Activated T-cell treated with anti-CD3 and anti-CD28 coated beads for 24 hours (primary cell): ENCODE measurements at places on chromosomes 2 and 18.

DNA sequence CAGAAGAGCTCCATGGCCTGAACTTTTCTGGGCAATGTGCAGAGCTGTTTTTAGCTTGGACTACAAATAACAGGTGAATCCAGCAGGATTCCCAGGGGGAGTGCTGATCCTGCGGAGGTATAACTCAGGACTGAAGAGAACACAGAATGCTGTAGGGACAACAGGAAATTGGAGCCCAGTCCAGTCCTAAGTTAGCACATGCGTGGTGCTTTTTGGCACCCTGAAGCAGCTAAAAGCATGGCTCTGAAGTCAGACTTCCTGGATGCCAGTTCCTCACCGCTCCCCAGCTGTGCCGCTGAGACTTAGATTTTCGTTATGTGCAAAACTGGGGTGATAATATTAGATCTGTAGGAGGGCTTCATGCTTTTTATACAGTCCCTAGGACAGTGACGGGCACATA lies 58.6 kb downstream of the GALR1 start:
- DNase-seq, result no peak

GRCh38 chr2:58081000-58081399 lies 34.4 kb downstream of the VRK2 start:
- DNase-seq, result no peak

DNA sequence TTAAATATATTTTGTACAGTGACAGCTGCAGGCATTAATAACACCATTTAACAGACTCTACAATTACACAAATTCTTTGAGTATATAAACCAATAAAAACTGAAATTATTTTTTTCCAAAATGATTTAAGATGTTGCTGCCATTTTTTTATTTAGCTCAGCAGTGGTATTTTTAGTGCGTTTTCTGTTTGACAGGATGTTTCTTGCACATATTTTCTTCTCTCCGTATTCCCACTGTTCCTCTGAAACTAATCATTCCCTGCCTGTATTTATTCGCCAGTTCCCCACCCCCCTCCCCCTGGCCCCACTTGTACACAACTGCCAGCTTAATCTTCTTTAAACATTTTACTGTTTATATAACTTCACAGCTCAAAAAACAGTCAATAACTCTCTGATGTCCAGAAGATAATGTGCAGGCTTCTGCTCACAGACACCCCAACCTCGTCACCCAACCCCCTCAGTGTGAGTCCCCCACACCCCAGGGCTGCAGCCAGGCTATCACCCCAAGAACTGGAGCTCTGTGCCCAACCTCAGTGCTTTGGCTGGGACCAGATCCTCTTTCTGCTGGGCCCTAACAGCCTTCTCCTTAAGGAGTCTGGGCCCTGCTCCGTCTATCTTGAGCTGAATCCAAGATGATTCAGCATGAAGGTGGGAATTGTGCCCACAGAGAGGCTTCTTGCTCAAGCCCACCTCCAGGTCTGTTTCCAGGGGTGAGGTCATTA lies 41.6 kb upstream of the MAP4K4 start:
- DNase-seq, result no peak

GRCh38 chr2:46971929-46972328 lies 56.3 kb upstream of the MCFD2 start:
- no peak for DNase-seq

DNA sequence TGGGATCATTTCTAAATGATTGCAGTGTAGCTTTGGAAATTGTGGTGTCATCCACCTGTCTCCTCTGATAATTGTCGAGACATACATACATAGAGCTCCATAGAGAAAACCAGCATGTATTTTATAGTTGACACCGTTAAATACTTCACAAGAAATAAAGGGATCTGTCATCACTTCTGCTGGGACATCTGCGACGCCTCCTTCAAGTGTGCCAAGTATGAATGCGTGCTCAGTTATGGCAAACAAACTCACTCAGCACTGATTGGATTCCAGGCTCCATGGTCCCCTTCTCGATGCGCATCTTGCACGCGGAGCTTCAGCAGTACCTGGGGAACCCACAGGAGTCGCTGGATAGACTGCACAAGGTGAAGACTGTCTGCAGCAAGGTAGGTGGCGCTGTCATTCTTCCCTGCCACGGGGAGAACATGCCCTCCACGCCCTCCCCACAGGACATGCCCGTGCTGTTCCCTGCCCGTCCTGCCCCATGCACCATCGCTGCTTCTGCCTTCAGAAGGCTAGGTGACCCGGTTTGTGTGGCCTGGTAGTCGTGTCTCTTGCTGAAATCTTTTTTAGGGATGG lies 64.1 kb downstream of the TRAPPC12 start:
- no peak for DNase-seq

DNA sequence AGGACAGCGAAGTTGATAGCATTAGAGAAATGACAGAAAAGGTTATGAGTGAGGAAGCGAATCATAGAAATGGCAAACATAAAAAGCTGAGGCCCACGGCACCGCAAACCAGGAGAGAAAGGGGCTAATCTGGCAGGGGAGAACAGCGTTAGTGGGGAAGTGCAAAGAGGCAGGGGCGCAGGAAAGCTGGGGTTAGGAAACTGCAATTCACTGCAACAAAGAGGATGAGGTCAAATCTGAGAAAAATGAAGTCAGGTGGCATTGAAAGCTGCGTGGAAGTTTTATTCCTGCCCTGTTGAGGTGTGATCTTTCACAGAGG lies 653 bp upstream of the ABI2 start:
- no peak for DNase-seq

- no peak for DNase-seq
Measured at GRCh38 chr2:60604486-60605064, 51.1 kb upstream of the BCL11A start.

GRCh38 chr18:72672364-72673184 lies 128.4 kb upstream of the CBLN2 start:
- no peak for DNase-seq
